ENCODE measurements at places on chromosomes 3 and 15.

DNA sequence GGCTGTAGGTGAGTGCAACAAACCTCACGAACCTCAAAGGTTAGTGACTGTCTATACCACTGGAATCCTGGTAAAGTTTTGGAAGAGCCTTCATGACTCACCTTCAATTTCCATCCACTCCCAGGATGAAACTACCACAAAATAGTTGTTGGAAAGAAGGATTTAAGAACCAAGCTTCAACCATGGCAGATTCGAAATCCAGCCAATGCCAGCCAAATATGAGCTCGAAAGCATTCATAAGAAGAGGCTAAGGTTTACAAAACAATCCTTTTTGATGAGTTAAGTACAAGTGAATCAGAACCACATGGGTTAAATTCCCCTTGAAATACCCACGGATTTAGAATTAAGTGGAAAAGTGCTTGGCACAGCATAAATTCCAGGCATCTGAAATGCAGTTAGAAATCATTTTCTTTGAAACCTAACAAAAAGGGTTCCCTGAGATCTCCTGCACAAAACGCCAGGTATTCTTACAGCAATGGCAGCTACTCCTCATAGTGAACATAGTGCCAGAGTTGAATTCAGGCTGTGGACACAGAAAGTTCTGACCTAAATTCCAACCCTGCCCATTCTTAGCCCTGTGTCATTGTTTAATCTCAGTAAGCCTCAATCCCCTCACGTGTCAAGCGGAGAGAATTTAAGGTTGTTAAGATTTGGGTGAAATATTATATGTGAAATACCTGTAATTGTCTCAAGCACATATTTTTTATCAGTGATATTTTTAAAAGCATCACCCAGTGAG, 89.2 kb downstream of the FBN1 start:
- no peak for DNase-seq

- no peak for DNase-seq
These were observed 28.1 kb upstream of the SLC35G2 start for GRCh38 chr3:136790786-136791185.

GRCh38 chr3:23489300-23490158, 286.4 kb downstream of the UBE2E2 start:
- DNase-seq: no peak

DNA sequence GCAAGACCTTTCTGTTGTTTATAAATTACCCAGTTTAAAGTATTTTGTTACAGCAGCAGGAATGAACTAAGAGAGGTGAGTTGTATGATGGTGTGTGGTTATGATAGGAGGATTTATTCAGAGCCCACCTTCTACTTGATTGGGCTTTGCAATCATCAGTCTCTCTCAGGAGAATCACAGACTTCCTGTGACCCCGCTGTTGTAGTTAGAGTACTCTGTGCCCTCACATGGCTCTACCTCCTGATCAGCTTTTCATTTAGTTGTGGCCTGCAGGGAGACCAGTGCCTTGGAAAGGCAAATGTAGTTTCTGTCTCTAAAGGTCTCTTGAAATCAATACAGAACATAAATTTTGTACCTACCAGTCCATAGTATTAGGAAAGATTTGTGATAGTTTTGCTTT, 7.6 kb upstream of the P2RY14 start:
- DNase-seq: no peak

DNA sequence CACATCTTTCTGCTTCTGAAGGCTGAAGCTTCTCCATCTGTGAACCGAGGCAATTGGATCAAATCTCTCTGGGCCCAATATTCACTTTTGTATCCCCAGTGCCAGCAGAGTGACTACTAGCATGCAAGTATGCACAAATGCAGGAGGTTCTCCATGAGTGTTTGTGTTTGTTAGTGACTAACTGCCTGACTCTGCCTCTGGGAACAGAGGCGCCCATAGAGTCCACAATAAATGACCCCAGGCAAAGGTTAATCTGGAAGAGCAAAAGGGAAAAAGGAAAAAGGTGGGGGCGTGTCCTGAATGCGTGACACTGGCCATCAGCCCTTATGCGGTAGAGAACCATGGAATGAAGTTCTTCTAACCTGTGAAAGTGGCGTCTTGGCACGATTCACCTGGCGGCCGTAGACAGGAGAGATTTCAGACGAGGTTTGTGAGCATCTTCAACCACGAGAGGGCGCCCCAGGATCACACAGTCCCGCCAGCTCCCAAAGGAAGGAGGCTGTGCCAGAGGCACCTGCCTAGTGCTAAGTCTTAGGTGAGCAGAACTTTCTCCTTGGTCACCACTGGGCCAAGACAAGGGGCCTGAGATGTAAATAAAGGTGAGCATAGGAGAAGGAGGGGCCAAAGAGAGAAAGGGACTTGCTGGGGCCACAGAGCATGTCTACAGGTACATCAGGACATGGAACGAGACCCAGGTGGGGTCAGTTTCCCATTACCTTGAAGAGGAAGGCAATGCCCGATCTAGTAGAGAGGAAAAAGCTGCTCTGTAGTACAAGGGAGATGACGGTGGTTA, 44.2 kb downstream of the RBPMS2 start:
- peak; percentile 69 for DNase-seq

GRCh38 chr3:126446301-126446700, 29.4 kb downstream of the ZXDC start:
- DNase-seq: no peak

DNA sequence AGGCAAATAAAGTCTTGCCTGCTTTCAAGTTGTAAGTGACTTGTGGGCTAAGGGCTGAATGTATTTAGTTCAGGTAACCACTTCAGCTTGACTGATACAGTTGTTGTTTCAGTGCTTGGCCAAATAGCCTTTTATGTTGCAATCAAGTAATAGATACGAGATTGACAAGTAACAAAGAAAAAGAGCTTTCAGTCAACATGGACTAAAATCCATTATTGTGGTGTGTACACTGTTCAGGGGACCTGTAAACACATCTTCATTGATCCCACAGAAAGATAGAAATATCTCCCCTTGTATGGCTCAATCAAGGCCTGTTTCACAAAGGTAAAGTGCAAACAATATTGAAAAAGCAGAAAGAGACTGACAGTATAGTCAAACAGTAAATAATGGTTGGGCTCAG, 224.8 kb upstream of the TMCO5A start:
- no peak for DNase-seq

DNA sequence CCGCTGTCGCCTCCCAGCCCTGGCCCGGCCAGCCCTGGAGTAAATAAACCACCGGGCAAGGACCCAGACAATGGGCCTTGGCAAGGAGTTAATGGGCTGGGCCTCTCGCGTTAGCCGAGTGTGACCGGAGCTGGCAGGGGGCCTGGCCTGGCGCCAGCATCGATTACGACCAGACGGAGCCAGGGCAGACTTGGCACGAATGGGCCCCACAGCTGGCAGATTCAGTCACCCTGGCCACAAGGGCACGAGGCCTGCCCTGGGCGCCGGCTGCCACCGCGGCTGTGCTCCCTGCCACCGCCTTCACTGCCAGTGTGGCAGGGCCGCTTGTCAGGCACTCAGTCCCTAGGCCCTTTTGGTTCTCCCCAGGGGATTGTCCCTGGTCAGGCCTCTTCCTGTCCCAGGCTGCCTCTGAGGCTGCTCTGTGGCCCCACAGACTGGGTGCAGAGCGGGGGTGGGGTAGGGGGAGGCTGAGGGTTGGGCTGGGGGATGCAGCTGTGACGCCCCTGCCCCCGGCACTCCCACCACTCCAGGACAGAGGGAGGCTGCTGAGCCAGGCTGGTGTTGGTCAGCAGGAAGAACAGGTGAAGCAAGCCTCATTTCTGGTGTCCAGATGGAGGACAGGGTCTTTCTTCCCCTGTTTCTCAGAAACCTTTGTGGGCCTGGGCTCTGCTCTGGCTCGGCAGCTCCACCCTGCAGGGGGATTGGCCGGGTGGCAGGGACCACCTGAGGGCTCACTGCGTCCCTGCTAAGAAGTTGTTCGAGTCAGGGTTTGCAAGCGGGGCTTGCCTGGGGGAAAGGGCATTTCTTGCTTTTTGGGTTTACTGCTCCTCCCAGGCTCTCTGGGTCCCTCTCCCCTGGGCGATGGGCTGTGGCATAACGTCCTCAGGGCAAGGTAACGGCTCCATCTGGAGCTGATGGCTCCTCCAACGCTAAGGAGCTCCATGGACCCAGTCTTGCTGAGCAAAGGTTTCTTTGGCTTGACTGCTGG, 30.5 kb upstream of the SRP14 start:
- DNase-seq: no peak

DNA sequence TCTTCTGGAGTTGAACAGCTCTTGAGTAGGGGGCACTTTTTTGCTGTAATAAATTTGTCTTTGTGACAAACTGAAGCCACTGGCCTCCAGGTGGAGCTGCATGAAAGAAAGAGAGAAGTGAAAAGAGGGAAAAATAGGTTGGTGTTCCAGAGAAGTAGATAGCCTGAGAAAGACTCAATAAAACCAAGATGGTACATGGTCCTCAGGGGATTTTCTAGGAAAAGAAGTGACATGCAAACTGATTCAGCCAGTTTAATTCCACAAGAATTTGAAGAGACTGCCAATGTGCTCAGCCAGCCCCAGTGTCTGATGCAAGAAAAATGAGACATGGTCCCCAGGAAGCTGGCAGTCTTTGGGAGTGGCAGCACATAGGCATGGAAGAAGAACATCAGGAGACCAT, 152.7 kb downstream of the CD47 start:
- DNase-seq: no peak

- no peak for DNase-seq
These were observed 441.6 kb upstream of the NAALADL2 start for GRCh38 chr3:174417573-174417972.

- DNase-seq: peak; percentile 52
These were observed 69.7 kb upstream of the LRRFIP2 start for GRCh38 chr3:37243820-37244748.

DNA sequence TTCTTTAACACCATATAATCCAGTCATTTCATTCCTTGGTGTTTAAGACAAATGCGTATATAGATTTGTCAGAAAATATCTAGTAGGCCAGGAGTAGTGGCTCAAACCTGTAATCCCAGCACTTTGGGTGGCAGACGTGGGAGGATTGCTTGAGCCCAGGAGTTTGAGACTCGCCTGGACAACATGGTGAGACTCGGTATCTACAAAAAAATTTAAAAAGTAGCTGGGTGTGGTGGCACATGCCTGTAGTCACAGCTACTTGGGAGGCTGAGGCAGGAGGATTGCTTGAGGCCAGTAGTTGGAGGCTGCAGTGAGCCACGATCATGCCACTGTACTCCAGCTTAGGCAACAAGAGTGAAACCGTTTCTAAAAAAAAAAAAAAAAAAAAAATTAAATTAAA, 1.9 kb upstream of the MTMR14 start:
- no peak for DNase-seq

DNA sequence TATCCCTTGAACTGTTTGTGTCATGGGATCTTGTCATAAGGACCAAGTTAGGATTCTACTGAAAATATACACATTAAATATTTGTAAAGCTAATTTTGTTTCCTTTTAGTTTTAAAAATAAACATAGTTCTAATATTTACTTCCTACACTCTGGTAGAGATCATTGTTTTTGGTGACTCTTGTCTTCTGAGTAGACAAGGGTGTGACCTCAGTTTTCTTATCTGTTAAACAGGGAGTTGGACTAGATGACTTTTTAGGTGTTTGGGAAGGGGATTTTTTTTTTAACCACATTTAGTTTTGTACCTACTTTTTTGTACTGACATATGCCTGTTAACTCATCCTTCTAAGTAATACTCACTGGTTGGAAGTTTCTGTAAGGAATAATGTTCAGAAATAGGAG, 30.8 kb downstream of the PLS1 start:
- DNase-seq: no peak

GRCh38 chr3:48130321-48130904, 57.8 kb downstream of the CDC25A start:
- DNase-seq: no peak

GRCh38 chr3:10994306-10994705, 1.8 kb downstream of the SLC6A1 start:
- DNase-seq: no peak

- no peak for DNase-seq
These were observed 11.8 kb downstream of the KPNA1 start for GRCh38 chr3:122502941-122503340.

GRCh38 chr15:81754078-81754477, 291.7 kb downstream of the MEX3B start:
- DNase-seq: no peak

DNA sequence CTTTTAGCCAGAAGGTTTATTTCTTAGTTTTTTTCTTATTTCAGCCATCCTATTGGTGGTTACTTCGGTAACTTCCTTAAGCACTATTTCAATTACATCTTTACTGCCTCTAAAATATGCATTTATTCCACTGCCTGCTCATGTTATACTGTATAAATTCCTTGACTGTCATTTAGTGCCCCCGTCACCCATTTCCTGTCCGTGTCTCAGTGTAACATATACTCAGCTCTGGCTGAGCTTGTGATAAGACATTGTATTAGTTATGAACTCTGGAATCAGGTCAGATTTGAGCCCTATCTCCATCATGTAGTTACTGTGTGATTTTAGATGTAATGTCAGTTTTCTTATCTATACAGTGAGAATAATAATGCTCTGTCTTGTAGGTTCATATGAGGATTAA, 24.2 kb downstream of the PIAS1 start:
- DNase-seq: no peak

GRCh38 chr15:65869954-65870871, 922 bp downstream of the RAB11A start:
- no peak for DNase-seq

- no peak for DNase-seq
These were observed 27.4 kb downstream of the SEC22A start for GRCh38 chr3:123229145-123229544.

DNA sequence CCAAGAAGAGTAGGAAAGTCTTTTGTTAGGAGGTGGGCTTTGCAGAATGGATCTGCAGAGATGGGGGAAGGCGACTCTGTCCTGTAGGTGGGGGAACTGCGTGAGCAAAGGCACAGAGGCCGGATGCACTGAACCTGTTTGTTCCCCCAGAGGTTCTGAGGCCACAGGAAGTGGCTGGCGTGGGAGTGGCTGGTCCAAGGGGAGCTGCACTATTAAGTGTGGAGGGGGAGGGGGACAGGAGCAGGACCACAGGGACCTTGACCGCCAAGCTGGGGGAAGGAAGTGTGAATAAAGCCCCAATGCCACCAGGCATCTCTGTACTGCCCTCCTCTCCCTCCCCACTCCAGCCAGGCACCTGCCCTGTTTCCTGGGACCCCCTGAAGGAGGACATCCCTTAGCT, 51.8 kb downstream of the CYP11A1 start:
- DNase-seq: peak; percentile 12

GRCh38 chr15:77430213-77430612, 9.5 kb downstream of the HMG20A start:
- no peak for DNase-seq

DNA sequence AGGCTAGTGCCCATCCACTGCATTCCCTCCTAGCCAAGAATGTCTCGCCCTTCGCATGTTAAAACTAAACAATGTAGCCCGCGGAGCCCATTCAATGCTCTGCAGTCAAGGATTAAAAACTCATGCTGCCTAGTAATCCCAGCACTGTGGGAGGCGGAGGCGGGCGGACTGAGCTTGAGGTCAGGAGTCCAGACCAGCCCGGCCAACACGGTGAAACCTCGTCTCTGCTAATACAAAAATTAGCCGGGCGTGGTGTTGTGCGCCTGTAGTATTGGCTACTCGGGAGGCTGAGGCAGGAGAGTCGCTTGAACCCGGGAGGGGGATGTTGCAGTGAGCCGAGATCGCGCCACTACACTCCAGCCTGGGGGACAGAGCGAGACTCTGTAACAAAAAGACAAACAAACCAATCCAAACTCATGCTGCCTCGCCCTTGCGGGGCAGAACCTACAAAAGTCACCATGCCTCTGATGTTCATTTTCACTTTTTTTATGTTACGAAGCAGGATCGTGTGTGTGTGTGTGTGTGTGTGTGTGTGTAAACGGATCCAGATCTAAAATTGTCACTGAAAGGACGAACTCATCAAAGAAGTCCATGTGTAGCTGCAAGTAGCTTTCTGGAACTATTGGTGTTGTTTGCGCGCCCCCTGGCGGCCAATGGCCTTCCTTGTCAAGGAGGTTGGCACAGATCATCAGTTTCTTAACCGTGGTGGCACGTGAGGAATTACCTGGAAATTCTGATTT, 54.8 kb upstream of the SPESP1 start:
- DNase-seq: peak; percentile 75

All from T-helper 2 cell treated with Interferon-gamma antibody and Interleukin-4, amounts not matched to agents 5 μg/mL and 100 μg/mL, for 36 hours (primary cell).